ENCODE measurements at places on chromosomes 16 and 17. TPM values are rescaled to one million over a fixed set of nuclear protein-coding genes. Genes with fewer than 3 reads are reported as not detected.
A peak's percentile ranks its signal among the peaks of the same experiment; 100 is the strongest.

DNA sequence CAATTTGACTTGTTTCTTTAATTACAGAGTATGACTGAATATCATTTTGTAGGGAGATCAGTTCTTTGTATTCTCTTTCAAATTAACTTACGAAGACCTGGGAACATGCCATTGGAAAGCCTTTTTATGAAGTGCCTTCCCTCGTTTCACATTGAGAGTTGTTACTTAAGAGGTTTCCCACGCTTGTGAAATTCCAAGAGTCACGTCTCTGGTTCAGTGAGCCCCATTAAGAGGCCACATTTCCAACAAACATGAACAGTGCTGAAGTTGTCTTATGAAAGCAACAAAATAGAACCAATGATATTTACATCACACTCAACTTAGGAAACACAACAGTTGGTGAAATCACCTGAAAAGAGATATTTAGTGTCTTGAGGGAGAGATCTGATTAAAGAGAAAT lies 334.1 kb downstream of the TOX3 start:
- no peak for DNase-seq

GRCh38 chr17:74748529-74749278 lies at the start of gene NHERF1:
Gene NHERF1 (plus strand): TSS chr17:74748628. CDS start chr17:74748847, 219 bp downstream.
- DNase-seq: peak; percentile 98

STH gene
- not detected for total RNA-seq

DNA sequence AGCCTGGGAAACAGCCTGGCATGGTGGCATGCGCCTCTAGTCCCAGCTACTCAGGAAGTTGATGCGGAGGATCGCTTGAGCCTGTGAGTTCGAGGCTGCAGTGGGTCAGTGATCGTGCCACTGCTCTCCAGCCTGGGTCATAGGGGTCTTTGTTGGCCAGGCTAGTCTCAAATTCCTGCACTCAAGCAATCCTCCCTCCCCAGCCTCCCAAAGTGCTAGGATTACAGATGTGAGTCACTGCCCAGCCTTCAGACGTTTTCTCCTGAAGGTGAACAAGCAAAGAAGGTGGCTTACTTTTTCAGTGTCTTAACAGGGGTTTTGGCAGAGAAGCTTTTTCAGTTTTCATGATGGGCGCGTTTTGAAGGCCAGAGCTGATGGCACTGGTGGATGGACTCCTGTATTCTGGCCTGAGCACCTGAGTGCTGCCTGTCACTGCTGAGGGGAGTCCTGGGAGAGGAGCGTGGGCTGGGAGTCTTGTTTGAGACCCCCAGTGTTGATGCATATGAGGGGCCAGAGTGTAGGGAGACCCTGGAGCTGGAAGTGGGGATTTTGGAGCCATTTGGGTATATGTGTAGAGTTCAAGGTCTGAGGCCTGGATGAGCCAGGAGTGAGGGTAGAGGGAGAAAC lies 41.4 kb downstream of the FOXK2 start:
- DNase-seq: peak; percentile 44

TMEM11 gene
- total RNA-seq: 70.8 TPM

GRCh38 chr17:40724656-40725055 lies 21.1 kb upstream of the KRT24 start:
- peak; percentile 35 for DNase-seq

- no peak for DNase-seq
These were observed 40.1 kb downstream of the NT5M start for GRCh38 chr17:17343160-17343735.

ITFG1 gene
- total RNA-seq: 20.0 TPM

Data from PC-3 (cell line).